Fibroblast of lung (primary cell): ENCODE measurements at places on chromosomes 7 and 10. TPM values are rescaled to one million over a fixed set of nuclear protein-coding genes. Genes with fewer than 3 reads are reported as not detected.

DNA sequence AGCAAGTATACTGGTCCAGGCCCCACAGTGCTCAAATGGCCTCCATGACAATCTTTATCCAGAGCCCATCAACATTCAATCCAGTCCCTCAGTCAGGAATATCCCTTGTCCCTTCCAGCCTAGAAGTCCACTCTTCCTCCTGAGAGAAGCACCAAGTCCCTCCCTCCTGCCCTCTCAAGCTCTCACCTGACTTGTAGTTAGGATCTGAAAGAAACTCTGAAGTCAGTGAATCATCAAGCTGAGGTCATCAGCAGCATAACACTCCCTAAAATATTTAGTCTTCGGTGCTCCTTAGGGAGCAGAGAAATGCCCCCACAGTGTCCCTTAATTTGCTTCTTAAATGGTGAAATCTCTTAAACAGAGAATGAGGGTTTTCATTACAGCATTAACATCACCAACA, 31.0 kb downstream of the GRM8 start:
- no peak overlapping the region for H3K27ac ChIP-seq
- no peaks in the 10 kb centered on the region for H3K4me1 ChIP-seq
- H3K27me3 ChIP-seq: no peaks in the 10 kb centered on the region
- no peaks in the 10 kb centered on the region for H3K36me3 ChIP-seq

GRCh38 chr10:96642973-96643372, 56.2 kb upstream of the TM9SF3 start:
- DNase-seq: peak; percentile 30
- H3K4me3 ChIP-seq: no peak overlapping the region
- H3K4me1 ChIP-seq: no peaks in the 10 kb centered on the region
- peaks cover 6% of the 10 kb centered on the region for H3K27me3 ChIP-seq

DNA sequence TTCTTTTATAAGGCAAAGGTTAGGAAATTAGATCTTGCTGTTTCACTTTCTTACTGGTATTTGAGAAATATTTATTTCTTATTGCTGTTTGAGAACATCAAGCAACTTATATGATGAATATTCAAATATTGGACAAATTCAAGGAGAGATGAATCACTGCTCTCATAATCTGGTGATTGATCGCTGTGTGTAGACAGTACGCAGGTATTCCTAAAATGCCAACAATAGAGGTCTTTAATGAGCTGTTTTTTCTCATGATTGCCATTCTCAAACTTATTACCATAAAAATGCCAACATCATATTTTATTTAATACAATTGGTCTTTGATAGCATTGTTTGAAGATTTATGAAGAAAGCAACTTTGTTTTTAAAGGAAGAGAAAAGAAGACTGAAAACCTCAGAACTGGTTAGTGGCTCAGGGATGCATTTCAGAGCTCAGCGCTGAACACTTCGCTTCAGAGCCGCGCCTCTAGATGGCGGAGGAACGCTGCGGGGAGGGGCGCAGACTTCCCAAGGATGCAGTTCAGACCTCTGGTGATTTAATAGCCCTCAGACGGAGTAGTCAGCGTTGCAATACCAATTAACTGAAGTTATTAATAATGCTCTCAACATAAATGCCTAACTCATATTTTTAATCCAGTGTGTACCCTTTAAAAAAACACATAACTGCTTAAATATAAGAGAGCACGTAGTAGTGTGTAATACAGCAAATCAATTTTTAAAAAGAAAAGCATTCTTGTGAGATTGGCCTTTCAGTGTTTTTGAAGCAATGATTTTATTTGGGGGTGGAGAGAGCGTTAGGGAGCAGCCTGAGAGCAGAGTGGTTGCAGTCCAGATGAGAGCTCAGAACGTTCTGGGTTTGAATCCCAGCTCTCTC, 38.5 kb upstream of the STEAP4 start:
- no peak overlapping the region for H3K27ac ChIP-seq
- DNase-seq: peak; percentile 25
- H3K27me3 ChIP-seq: no peaks in the 10 kb centered on the region
- no peaks in the 10 kb centered on the region for H3K4me1 ChIP-seq
- no peak overlapping the region for H3K4me3 ChIP-seq

DNA sequence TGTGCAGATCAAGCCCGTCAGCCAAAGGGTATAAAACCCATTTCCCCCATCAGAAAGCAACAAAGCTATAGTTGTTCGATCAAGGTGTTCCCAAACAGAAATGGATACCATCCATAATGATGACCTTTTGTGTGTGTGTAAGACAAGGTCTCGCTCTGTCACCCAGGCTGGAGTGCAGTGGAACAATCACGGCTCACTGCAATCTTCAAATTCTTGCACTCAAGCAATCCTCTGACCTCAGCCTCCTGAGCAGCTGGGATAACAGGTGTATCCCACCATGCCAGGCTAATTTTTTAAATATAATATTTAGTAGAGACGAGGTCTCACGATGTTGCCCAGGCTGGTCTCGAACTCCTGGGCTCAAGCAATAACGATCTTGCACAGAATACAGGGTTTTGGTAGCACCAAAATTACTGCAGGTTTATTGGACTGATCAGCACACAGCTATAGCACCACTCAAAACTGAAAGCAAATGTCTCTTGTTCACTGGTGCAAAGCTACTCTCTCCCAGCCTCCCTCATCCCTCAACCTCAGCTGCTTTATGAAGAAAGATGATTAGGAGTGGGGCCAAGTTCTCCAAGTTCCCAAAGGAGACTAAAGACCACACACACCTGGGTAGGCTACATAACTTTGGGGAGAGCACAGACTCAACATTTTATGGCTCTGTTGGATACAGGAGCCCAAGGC, 80.5 kb downstream of the ABI1 start:
- H3K27ac ChIP-seq: no peak overlapping the region
- H3K27me3 ChIP-seq: no peaks in the 10 kb centered on the region
- H3K36me3 ChIP-seq: no peaks in the 10 kb centered on the region
- peaks cover 12% of the 10 kb centered on the region for H3K4me1 ChIP-seq
- no peak overlapping the region for H3K4me3 ChIP-seq

GRCh38 chr10:113980408-113981087, 63.1 kb upstream of the ADRB1 start:
- H3K27me3 ChIP-seq: no peaks in the 10 kb centered on the region
- no peaks in the 10 kb centered on the region for H3K4me1 ChIP-seq
- no peak overlapping the region for H3K4me3 ChIP-seq
- no peak overlapping the region for H3K27ac ChIP-seq

DNA sequence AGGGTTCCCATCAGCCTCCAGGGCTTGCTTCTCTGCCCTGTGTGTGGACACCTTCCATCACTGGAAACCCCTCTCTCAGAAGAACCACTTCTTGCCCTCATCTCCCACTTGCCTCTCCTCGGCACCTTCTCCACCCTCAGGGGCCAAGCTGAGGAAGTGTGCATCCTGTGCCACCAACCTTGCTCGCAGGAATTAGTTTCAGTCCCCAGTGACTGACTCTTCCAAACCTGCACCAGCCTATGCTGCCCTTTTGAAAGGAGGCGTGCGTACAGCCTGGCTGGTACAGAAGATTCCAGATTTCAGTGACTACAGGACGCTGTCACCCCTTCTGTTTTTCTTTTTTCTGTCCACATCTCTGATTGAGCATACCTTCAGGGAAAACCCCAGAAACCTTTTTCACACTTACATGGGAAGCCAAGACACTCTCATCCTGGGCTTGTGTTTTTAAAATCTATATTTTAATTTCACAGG, 67.1 kb downstream of the IKZF1 start:
- no peak for DNase-seq
- H3K27ac ChIP-seq: no peak overlapping the region
- H3K27me3 ChIP-seq: no peaks in the 10 kb centered on the region
- H3K4me1 ChIP-seq: no peaks in the 10 kb centered on the region

GRCh38 chr10:83816942-83817341, 322.4 kb upstream of the GHITM start:
- H3K4me3 ChIP-seq: no peak overlapping the region
- DNase-seq: no peak
- H3K27me3 ChIP-seq: no peaks in the 10 kb centered on the region
- no peak overlapping the region for H3K27ac ChIP-seq

GRCh38 chr10:23474626-23475025, 35.8 kb downstream of the OTUD1 start:
- no peaks in the 10 kb centered on the region for H3K4me1 ChIP-seq
- H3K27ac ChIP-seq: no peak overlapping the region
- no peaks in the 10 kb centered on the region for H3K27me3 ChIP-seq

Gene HOXA6
- 3.6 and 4.4 TPM in 2 replicates for total RNA-seq

Gene PON1
- not detected in 2 replicates for total RNA-seq
